Stimulated activated effector memory CD8-positive, alpha-beta T cell treated with anti-CD3 and anti-CD28 coated beads, Interleukin-12 subunit alpha, Interleukin-12 subunit beta, amount 100 ng/mL, for 72 hours (primary cell): ENCODE measurements at places on chromosomes 5 and 9.

- DNase-seq = no peak
Measured at GRCh38 chr9:73805853-73806458, 654.3 kb downstream of the ANXA1 start.

GRCh38 chr5:915946-916345 is 23.3 kb downstream of the TRIP13 start:
- no peak for DNase-seq

DNA sequence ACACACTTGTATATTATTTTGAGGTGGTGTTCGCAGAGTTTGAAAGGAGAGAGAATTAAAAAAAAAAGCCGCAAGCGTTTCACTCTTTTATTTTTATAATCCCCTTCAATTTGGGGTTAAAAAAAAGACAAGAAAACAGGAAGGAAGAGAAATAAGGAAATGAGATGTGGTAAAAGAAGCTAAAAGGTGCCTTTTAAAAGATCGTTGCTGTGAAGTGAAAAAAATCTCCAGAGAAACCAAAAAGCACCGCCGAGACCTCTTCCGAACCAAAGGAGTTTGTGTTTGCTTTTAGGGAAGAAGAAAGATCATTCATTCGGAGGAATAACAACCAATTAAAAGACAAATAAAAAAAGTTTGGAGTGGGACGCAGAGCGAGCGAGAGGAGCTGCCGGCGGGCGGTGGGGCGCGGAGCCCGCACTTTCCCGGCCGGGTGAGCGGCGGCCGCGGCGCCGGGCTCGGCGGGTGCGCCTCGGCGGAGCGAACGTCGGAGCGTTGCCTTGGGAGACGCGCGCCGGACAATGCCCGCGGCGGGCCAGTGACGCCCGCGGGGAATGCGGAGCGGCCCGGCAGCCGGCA is 355 bp downstream of the TLE4 start:
- peak; percentile 68 for DNase-seq

DNA sequence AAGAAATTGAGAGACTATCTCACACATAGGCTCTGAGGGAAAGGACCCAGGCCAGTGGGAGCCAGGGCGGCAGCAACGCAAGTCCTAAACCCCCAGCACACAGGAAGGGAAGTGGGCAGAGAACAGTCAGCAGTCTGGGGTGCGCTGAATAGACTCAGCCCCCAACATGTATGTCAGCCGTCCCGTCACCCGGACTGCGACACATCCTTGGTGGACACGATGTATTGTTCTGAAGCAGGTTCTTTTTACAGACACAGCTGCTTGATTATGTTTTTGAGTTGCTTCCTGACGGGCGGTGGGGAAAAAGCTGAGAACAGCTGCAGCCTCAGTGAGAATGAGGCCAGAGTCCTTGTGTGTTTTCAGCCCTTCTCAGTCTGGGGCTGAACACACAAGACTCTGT is 64.1 kb upstream of the CXCL14 start:
- no peak for DNase-seq

DNA sequence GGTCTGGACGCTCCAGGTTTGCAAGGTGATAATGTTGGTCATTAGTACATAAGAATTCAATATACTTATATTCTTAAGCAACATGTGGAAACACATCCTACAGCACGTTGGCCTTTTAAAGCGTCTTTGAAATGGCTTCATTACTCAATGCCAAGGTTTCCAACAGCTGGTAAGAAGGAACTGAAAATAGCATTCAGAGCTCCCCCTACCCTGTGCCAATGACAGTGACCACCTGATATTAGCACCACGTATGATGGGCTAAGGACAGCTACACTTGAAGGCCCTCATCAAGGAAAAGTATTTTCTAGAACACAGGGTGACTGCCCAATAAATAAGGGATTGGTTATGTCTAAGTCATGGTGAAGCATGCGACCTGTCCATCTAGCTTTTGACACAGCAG is 9.9 kb downstream of the ZNF622 start:
- DNase-seq = no peak

DNA sequence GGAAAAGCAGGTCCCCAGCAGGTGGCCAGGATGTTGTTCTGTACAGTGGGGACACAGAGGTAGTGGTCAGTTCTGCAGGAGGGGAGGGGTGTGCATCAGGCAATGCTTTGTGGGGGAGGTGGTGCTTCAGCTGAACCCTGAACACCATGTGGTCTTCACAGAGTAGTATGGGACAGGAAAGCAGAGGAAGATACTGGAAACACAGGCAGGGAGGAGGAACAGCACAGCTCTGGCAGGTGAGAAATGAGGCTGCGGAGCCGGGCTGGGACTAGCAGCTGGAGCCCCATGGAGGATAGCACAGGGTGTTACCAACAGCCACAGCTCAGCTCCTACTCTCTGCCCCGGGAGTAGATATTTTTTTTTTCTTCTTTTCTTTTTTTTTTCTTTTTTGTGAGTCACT is 161.5 kb downstream of the ENTREP1 start:
- DNase-seq = no peak

- no peak for DNase-seq
Measured at GRCh38 chr9:122261469-122261881, 3.2 kb downstream of the RBM18 start.

GRCh38 chr5:159051421-159052282 is 48.1 kb downstream of the EBF1 start:
- DNase-seq = no peak

DNA sequence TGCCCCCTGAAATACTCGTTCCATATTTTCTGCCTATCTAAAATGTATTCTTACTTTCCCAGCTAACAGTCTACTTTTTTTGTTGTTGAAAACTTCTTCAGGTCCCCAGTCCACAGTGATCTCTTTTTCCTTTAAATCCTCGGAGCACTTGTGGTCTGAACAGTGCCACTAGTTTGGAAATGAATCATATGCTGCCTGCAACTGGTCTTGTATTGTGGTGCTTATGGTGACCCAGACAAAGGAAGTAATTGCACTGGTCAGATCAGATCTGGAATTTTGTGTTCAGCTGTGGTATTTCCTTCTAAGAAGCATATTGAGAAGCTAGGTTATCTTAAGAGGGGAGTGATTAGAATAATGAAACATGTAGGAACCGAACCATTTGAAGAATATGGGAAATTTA is 2.9 kb downstream of the UNC13B start:
- no peak for DNase-seq

GRCh38 chr9:16361118-16361517 is 509.4 kb downstream of the BNC2 start:
- DNase-seq = no peak

DNA sequence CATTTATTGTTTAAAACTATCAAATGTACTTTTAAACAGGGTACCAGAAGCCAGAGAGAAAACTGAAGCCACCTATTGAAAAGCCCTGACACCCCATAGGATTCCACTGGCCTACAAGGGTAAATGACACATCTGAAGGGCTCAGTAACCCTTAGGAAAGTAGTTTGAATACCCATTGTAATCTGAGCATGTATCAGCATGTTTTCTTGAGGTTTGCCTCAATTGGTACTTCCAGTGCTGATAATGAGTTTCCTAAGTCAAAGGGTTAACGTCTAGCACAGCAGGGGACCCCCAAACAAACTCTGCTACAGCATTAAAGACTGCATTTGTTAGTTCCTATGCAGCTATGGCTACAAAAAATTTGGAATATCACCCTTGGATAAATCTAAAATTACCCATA is 657.1 kb downstream of the NR2F1-AS1 start:
- DNase-seq = no peak

DNA sequence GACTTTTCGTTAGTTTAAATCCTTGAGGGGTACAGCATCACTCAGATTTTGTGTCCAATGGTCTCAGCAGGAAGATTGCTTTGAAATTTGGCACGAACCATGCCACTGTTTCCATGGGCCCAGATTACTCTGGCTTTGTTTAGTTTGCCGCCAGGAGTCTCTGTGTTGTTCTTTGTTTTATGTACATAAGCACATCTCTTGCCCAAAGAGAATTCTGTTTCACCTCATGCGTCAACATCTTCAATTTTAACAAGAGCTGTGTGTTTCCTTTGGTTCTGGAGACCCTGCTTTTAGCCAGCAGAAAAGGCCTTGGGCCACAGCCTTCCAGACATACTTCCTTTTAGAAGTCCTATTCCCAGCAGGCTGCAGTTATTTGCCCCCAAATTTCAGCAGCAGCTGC is 62.4 kb downstream of the TNPO1 start:
- no peak for DNase-seq

GRCh38 chr5:138763037-138763778 is 10.0 kb downstream of the CTNNA1 start:
- no peak for DNase-seq

DNA sequence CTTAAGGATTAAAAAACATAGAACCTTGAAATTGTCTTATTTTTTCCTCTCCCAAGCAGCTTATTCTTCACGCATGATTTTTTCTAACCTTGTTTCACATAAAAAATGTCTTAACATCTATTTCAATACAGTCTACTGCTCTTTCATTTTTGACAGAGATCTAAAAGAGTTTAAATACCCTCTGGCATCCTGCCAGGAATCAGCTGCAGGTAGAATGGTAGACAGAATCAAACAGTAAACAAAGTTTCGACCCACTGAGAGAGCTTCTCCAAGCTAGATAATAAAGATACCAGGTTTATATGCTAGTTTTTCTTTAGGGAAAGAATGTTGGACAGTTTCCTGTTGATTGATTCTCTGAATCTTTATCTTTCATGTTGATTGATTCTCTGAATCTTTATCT is 555.8 kb upstream of the CDH9 start:
- no peak for DNase-seq

GRCh38 chr5:81749192-81749560 is 1.7 kb downstream of the SSBP2 start:
- DNase-seq = no peak

- DNase-seq = no peak
Measured at GRCh38 chr5:76953551-76954382, 922 bp downstream of the CRHBP start.
